Stimulated activated CD4-positive, alpha-beta T cell treated with anti-CD3 and anti-CD28 coated beads, Interleukin-1b, Interleukin-23, amount 100 ng/mL, for 1 hour (primary cell): ENCODE measurements at places on chromosomes 3 and 15.

DNA sequence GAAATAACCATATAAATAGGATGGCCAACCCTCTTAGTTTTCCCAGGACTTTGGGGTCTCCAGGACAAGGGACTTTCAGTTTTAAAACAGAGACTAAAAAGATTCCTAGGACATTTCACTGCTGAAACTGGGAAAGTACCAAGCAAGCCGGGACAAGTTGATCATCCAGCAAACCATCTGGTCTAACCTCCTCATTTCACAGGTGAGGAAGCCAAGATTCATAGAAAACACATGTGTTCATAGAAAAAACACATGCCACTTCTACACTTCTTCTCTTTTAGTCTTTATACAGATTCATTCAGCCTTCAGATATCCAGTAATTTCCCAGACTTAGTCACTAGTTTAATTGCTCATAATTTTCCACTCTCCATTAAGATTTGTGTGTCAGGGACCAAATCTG, 165.6 kb upstream of the CCDC54 start:
- DNase-seq: no peak

- DNase-seq: no peak
Observed at GRCh38 chr15:87239582-87240230, 1016.8 kb downstream of the NTRK3 start.

DNA sequence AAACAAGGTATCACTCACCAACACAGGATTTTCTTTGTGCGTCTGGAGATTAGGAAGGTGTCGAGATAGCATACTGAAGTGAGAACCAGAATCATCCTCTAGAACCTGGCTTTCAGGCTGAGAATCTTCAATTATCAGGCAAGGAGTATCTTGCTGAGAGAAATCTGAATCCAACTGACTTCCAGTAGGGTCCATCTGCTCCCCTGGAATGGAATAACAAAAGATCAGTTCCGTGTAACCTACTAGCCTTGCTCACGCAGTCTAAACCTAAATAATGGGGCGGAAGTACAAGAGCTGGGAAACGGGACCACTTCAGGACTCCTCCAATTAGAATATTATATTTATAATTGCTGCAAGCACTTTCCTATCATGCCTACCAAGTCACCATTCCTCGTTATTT, 690 bp downstream of the TP53BP1 start:
- DNase-seq: no peak

DNA sequence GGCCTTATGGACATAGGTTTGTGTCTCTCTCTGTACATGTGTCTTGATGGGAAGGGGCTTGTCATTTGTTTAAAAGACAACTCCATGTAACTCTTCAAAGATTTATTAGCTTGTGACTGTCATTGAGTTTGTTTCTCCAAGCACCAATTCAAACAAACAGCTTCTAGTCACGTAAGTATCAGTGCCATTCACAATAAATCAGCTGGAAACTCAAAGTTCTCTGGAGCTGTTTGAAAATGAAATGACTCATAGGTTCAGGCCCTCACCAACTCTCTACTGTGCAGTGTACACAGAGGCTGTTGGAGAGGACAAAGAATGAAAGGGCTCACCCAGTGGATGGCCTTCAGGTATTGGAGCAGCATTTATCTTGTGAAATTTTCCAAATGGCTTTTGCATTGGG, 476.3 kb downstream of the AGBL1 start:
- no peak for DNase-seq

GRCh38 chr3:74091204-74091603, 466.5 kb upstream of the PDZRN3 start:
- no peak for DNase-seq

- no peak for DNase-seq
Observed at GRCh38 chr3:99638167-99638948, at the start of gene COL8A1. Gene COL8A1 (plus strand): TSS chr3:99638594. CDS start chr3:99790683, 152,089 bp downstream.

DNA sequence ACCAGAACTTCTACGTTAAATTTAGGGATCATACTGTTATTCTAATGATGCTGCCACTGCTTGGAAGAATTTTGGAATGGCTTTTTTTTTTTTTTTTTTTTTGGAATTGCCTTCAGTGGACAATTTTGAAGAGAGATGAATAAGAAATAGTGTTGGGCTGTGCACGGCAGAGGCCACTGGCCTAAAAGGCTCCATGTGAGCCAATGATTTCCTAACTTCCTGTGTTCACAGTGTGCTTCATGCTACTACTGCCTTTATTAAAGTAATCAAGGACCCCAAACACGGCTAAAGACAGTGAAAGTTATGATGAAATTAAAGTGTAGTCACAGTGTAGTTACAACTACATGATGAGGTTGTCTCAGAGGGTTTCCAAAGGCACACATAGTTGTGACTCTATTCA, 100.8 kb upstream of the TNFAIP8L3 start:
- no peak for DNase-seq

GRCh38 chr3:34929036-34929435, 710.3 kb upstream of the ARPP21 start:
- no peak for DNase-seq

DNA sequence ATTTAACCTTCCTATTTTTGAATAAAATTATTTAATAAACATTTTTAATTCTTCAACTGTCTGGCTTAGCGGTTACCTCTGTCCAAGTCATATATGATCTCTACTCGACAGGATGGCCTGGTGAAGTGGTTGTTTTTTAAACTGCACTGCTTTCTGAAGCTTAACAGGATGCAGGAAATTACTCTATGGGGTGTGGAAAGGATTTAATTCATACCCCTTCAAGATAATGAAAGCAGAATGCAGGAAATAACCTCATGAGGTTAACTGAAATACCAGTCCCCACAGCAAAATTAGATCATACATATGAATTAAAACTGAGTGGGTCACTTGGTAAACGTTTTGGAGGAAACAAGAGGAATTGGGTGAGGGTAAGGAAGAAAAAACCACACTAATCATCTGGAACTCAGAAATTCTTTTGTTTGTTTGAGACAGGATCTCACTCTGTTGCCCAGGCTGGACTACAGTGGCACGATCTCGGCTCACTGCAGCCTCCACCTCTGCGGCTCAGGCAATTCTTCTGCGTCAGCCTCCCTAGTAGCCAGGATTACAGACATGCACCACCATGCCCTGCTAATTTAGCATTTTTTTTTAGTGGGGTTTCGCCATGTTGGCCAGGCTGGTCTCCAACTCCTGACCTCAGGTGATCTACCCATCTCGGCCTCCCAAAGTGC, 50.1 kb downstream of the LYSMD4 start:
- no peak for DNase-seq

- DNase-seq: no peak
Observed at GRCh38 chr3:32794487-32795308, 23.1 kb upstream of the TRIM71 start.

GRCh38 chr15:29773816-29774215, 48.5 kb downstream of the TJP1 start:
- no peak for DNase-seq

- DNase-seq: no peak
Observed at GRCh38 chr3:35894735-35895134, 255.4 kb downstream of the ARPP21 start.

DNA sequence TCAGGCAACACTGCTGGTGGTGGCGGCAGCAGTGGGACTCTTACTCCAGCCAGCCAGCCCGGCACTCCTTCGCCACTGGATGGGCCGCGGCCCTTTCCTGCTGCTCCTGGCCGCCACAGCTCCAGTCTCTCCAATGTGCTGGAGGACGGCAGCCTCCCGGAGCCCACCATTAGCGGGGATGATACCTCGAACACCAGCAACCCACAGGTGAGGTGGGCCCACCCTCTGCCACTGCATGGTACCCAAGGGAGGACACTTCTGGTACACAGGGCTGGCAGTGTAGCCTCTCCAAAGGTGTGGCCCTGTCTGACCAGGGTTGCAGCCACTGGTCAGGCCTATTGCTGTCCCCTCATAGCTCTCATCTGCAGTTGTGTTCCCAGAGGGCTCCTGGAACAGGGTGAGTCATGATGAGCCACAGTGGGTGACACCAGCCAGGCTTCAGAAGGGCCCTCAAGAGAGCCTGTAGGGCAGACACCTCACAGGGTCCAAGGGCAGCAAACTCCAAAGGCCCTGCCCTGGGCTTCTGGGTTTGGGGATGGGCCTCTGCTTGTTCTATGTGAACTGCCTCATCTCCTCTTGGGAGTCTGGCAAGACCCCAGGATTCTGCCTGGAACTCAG, 20.8 kb downstream of the NBEAL2 start:
- no peak for DNase-seq

- DNase-seq: no peak
Observed at GRCh38 chr3:112739252-112739965, 98.5 kb upstream of the CCDC80 start.

DNA sequence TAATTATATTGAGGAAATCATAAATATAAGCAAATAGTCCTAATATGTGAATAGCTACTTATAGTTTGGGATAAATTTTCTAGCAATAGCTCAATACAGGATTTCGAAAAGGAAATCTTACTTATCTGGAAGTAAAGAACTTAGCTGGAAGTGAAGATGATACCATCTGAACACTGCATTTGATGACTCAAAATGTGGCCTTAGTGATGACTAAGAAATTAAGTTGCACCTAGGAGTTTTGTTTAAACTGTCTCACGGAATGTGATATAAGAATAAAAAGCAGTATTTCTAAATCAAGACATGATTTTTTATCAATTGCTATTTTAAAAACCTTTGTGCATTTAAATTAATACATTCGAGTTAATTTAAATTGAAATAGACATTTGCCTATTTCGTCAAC, 91.2 kb downstream of the EOMES start:
- DNase-seq: no peak

GRCh38 chr3:59535791-59536221, 486.0 kb upstream of the CFAP20DC start:
- no peak for DNase-seq

DNA sequence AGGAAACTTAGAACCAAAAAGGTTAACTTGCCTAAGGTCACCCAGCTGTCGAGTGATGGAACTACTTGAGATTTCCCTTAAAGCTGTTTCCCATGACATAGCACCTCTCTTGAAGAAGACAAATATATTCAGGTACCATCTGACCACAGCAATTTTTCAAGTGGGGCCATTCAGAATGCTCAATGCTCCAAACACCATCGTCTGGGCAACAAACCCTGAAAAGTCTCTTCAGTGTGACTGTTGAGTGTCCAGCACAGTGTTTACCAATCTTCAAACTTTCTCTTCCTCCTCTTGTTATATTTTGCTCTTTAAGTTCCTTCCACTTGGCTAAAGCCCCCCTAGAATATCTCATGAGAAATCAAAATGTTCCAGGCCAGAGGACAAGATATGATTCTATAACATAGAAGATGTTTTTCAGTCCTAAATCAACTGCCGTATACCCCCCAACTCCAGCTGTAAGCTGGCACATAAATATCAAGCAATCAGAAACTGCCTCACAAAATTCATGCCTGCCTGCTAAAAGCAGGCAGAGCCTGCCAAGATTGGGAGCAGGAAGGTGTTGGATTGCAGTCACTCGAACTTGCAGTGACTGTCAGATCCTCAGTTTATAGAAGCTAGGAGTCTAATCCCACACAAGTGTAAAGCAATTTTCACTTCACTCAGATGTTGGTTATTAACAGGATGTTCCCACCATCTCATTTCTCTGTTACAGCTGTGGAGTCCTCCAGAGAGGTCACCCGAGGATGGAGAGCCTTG, 230.5 kb upstream of the MRPL3 start:
- no peak for DNase-seq

GRCh38 chr3:109631897-109632296, 294.6 kb upstream of the DPPA4 start:
- DNase-seq: no peak

DNA sequence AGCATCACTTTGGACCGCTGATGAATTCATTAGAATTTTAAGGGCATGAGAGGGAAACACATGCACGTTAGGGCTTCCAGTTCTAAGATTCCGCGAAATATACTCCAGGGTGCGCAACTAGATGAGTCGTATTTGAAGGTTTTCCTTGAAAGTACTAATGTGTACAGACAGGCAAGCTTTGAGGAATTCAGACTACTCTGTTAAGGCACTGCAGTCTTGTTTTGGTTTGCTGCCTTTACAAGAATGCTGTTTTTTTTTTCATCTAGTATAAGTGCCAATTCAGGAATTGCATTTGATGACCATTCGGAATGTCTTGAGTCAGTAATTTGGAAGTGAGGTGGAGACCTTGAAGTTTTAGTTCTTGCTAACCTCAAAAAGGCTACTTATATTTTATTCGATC, 19.1 kb downstream of the TRNT1 start:
- no peak for DNase-seq

DNA sequence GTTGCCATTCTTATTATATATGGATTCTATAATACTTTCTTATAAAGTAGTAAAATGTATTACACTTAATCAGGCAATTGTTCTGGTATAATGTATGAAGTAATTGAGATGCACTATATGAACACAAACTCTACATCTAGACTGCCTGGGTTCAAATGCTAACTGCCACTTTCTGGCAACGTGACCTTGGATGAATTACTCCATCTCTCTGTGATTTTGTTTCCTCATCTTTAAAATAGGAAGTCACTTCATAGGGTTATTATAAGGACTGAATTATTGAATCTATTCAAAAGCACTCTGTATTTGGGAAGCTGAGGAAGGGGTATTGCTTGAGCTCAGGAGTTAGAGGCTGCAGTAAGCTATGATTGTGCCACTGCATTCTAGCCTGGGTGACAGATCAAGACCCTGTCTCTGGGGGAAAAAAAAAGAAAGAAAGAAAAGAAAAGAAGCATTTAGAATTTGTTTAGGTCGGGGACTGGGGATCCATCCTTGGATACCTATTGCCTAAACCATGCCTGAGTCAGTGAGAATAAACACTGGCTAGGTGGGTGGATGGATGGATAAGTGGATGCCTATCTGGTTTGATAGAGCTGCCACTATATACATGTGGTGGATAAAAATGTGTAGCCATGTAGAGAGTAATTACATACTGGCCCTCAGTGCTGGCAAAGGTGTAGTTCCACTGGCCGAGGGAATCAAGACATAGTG, 2.5 kb downstream of the TM4SF1 start:
- no peak for DNase-seq

DNA sequence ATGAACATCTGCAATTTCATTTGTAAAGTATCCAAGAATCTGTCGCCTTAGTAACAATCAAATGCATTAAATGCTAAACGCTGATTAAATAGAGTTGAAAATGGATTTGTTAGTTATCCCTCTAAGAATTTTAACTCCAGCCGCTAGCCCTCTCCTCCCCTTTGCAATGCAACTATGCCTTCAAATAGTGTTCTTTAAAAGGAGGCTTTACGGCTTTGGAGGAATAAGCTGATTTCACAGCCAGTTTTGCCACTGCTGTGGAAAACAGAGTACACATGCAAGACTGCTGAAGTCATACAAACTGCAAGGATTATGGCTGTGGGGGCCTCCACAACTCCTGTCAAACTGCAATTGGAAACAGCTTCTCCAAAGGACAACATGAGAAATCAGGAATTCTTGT, 89.2 kb downstream of the CERS3 start:
- no peak for DNase-seq

- no peak for DNase-seq
Observed at GRCh38 chr3:156132313-156132712, 11.9 kb downstream of the KCNAB1 start.

- DNase-seq: no peak
Observed at GRCh38 chr15:41115161-41115651, 874 bp downstream of the INO80 start.

DNA sequence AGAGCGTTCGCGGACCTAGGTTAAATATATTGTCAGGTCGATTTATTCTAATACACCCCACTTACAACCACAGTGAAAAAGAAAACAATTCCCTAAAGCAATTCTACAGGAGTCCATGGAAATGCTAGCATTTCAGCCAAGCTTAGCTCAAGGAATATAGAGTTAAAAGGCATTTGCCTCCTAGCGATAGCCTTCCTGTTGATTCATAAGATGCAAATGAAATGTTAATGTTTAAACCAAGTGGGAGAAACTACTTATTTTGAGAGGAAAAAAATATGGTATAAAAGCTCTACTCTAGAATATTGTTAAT, 1.7 kb upstream of the ALCAM start:
- DNase-seq: no peak

- no peak for DNase-seq
Observed at GRCh38 chr3:111601810-111602209, 6.7 kb upstream of the ZBED2 start.
